ENCODE measurements at places on chromosomes 6 and 20.
A peak's percentile ranks its signal among the peaks of the same experiment; 100 is the strongest.

GRCh38 chr6:134849920-134850447 lies 99.9 kb downstream of the ALDH8A1 start:
- no peak for DNase-seq

DNA sequence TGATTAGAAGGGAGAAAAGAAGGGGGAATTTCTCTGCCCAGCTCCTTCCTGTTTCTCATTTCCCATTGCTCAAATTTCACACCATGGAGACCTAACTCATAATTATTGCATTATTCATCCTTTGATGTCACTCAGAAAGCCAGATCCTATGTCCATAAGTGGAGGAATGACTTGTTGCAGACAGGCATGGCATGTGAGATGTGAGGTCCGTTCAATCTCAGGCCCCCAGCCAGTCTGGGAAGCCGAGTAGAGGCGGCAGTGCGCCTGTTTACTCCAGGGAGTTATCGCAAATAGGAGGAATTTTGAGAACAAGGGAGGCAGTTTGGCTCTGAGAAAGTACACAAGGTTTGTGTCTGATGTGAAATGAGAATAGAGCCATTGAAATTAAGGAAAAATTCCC lies 26.9 kb upstream of the MOCS1 start:
- peak; percentile 63 for DNase-seq

GRCh38 chr6:71496018-71496721 lies 207.6 kb downstream of the OGFRL1 start:
- DNase-seq, result peak; percentile 62

DNA sequence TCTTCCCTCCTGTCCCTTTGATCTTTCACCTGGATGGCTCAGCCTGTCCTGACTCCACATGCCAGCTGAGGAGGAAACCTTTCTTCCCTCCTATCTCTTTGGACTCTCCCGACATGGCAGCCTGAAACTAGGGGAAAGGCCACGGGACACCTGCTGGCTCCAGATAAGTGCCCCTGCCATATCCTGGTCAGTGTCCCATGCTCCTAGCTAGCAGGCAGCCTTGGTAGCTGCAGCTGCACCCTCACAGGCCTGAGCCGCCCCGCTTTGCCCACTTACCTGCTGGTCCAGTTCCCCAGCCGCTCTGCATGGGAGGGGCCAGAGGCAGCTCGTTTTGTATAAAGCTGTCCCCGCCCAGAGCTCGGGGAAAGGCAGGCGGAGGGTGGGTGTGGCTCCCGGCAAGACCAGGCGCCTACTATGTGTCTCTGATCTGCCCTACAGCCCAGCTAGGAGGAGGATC lies 7.4 kb upstream of the SLC52A3 start:
- no peak for DNase-seq

GRCh38 chr6:35694462-35694861 lies 5.7 kb upstream of the FKBP5 start:
- DNase-seq, result peak; percentile 43

DNA sequence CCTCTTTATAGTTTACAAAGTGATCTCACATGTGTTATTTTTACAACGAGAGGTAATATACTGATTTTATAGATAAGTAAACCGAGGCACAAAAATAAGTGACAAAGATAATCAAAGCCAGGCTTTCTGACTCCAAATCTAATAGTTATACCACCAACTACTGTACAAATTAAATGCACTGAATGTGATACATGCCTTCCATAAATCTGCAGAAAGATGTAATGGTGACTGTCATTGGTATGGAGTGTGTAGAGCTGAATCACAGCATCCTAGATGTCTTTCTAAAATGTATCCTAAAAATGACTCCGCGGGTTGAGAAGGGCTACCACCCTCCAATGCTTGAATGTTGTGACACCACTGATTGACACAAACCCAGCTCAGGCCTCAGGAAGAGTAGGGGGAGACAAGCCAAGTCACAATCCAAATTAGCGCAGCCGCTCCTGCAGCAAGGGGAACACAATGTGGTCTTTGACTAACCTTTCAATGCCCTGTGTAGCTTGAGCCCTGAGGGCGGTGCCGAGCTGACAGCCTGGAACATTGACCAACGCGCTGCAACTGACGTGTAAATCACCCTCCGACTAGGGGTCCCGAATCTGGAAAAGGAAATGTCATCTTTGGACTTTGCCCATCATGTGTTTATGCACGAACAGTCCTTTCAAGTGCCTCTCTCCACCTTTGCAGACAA lies 136.8 kb downstream of the OLIG3 start:
- no peak for DNase-seq

DNA sequence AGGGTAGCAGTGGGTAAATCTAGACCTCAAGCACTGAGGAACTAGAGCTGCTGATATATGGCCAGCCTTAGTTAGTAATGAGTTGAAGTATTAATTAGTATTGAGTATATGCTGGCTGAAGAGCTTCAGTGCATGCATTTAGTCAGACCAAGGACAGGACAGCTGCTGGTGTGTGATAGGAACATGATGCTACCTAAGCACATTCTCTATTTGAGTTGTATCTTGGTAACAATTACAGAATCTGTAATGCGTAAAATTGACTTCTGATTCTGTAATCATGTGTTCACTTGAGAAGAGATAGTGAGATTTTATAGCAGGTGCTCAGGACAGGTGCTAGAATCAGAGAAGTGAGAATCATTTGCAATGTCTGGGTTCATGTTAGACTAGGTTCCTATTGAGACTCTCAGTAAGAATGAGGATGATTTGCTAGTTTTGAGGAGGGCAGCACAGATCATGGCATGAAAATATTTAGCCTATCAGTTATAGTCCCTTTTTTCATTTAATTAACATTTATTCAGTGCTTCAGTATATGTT lies 369.4 kb upstream of the HS3ST5 start:
- no peak for DNase-seq

DNA sequence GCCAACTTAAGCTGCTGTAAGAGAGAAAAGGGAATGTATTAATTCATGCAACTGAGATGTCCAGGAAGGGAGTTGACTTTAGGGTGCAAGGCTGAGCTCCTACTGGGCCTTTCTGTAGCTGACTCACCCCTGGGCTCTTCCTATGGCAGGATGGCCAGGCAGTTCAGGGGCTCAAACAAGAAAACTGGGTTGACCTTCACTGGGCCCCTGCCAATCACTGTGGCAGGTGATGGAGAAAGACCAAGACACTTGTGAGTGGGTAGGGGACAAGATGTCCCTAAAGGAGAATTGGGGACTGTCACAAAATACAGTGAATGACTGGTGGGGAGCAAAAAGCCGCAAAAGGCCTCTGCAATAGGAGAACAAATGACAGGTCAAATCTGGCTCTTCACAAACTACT lies 21.5 kb upstream of the RALGAPA2 start:
- DNase-seq, result no peak

GRCh38 chr20:34999021-34999451 lies 43.4 kb downstream of the MYH7B start:
- no peak for DNase-seq

GRCh38 chr20:20373091-20373571 lies 5.2 kb downstream of the INSM1 start:
- DNase-seq, result peak; percentile 36

DNA sequence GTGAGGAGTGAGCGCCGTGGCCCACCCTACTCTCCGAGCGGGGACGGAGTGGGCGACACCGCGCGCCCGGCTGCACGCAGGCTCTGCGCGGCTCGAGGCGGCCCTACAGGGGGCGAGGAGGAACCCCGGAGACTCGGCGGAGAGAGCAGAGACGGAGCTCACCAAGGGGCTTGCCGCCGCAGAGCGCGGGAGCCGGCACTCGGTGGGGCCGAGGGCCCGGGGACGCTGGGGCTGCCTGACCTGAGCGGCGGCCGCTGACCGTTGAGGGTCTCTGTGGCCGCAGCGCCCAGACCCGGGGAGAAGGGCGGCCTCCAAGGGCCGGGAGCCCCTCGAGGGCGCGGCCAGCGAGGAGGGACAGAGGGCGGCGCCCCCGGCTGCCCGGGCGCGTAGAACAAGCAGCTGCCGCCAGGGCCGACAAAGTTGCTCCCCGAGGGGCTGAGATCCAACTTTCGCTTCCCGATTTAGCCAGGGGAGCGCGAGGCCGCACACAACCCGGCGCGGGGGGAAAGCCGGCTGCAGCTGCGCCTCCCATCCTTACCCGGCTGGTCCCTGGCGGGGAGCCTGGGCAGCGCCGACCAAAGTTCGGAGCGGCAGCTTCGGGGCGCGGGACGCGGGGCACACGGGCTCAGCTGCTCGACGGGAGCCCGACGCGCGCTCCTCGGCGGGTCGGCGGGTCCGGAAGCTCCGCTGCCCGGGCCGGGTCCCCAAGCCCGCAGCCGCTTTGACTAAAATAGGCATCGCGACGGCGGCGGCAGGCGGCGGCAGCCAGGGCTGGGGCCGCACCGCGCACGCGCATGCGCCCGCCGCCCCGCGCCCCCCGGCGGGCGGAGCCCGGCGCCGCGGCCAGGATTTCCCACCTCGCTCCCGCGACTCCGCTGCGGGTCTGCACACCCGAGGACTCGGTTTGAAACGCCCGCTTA lies 43.1 kb downstream of the POPDC3 start:
- DNase-seq, result peak; percentile 66

DNA sequence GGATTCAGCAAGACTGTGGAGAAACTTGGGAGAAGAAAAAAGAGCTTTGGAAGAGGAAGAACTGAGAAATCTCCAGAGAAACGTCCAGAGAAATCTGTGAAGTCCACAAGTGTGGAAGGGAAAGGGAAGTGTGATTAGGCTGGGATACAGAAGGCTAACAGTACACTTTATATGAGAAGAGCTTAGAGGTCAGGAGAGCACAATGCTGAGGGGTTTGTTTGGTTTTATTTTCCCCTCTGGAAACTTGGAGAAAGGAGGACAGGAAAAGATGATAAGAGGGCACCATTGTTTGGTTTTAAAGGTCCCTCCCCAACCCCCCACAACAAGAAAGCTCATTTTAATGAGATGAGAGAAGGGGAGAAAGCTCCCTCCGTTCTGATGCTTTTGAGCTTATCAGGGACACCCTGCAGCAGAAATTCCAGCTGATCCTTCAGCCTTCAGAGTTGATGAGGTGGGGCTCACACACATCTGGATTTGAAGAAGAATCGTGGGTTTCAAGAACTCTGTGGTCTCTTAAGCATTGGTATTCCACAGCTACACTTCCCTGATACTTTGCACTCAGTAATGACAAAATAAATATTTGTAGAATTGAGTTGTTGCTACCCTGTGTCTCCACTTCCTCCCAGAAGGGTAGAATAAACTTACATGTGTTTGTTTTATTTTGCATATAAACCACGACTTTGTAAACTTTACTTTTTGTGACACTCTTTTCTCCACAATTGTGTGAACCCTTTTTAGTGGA lies 1.9 kb downstream of the NT5E start:
- no peak for DNase-seq

DNA sequence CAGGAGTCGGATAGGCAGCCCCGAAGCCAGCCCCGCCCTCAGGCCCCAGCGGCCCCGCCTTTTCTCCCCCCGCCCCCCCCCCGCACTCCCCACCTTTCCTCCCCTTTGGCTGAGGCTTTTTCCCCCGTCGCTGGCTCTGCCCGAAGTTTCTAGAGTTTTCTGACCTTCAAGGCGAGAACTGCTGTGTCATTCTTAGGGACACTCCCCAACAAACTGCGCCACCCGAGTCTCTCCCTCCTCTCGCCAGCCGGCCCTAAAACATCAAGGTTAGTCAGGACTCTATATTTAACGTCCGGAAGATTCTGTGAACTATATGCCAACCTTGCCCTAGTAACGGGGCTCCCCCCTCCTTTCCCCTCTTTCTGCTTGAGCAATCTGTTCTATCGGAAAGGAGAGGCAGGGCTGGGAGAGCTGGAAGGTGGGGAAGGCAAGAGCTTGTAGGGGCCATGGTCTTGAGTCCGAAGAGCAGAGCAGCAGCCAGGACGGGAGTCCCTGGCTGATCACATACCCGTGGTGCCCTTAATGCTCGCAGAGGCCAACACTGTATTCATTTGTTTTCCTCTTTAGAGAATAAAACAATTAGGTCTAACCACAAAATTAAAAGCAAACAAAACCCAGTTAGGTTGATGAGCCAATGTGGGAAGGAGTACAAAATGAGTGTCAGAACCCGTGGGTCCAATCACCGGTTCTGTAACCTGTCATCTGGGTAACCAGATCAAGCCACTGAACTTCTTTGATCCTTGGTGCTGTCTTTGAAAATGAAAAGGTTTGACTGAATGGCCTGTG lies 5.3 kb upstream of the HSPA1B start:
- peak; percentile 78 for DNase-seq

- no peak for DNase-seq
Observed at GRCh38 chr6:168890306-168890980, 363.2 kb downstream of the THBS2 start.

DNA sequence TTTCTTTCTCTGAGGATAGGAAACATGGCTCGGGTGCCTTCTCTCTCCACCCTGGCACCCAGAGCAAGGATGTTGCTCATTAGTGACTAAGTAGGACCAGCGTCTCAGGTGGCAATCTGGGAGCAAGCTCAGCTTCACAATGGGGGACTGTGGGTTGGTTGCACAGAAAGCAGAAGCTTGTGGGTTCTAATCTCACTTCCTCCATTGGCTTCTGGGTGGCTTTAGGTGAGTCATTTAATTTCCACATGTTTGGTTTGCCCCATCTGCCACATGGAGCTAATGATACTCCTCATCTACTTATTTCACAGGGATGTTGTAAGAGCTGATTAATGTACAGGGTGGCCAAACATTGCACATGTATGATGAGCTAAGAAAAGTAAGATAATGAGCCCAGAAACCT lies 54.8 kb upstream of the AKIRIN2 start:
- peak; percentile 79 for DNase-seq

- DNase-seq, result no peak
Observed at GRCh38 chr6:5211492-5211891, 49.3 kb downstream of the LYRM4 start.

GRCh38 chr6:30681766-30682142 lies 4.7 kb downstream of the PPP1R18 start:
- DNase-seq, result no peak

GRCh38 chr6:167759912-167760311 lies 66.8 kb upstream of the AFDN start:
- DNase-seq, result no peak

DNA sequence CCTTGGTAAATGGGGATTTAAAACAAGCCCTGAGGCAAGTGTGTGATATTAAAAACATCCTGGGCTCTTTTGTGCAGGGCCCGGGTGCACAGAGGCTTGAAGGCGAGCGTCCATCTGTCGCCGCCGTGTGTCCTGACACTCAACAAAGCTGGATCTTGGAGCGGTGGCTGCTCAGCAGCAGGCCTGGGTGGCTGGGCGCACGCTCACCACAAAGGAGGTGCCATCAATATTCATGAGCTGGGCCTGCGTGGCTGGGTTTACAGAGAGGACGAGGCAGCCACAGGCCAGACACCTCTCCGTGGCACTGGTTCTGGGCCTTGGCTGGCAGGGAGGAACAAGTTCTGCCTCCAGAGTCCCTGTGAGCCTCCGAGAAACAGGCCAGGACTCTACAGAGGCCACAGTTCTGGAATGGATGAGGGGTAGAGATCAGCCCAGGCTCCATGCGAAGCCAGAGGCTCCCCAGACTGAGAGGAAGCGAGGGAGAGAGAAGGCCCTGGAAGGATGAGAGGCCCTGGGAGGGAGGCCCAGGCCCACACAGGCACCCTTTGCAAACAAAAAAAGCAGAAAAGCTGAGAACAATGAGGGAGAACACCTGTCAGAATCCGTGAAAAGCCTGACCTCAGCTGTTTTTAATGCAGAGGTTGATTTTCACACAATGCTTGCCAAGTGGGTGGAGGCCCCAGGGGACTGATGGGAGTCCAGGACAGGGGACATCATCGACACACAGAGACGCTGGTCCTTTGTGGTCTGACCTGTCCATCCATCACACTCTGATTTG lies 21.9 kb downstream of the BHLHE23 start:
- no peak for DNase-seq
